Activated naive CD4-positive, alpha-beta T cell treated with Interleukin-2 at 50 U/mL for 16 hours (primary cell): ENCODE measurements at places on chromosomes 1 and 21.
A peak's percentile ranks its signal among the peaks of the same experiment; 100 is the strongest.

- no peak for DNase-seq
Measured at GRCh38 chr1:2180297-2181245, 14.0 kb downstream of the FAAP20 start.

- DNase-seq: no peak
Measured at GRCh38 chr1:33082575-33083108, 1.7 kb downstream of the AZIN2 start.

- no peak for DNase-seq
Measured at GRCh38 chr1:40210511-40211204, 37.1 kb upstream of the TMCO2 start.

GRCh38 chr1:220775240-220775853 is 11.4 kb upstream of the MTARC1 start:
- peak; percentile 35 for DNase-seq

- DNase-seq: no peak
Measured at GRCh38 chr1:163774401-163774945, 452.7 kb downstream of the NUF2 start.
